KBM-7 (cell line): ENCODE measurements at places on chromosomes 5 and 9.
A peak's percentile ranks its signal among the peaks of the same experiment; 100 is the strongest.

DNA sequence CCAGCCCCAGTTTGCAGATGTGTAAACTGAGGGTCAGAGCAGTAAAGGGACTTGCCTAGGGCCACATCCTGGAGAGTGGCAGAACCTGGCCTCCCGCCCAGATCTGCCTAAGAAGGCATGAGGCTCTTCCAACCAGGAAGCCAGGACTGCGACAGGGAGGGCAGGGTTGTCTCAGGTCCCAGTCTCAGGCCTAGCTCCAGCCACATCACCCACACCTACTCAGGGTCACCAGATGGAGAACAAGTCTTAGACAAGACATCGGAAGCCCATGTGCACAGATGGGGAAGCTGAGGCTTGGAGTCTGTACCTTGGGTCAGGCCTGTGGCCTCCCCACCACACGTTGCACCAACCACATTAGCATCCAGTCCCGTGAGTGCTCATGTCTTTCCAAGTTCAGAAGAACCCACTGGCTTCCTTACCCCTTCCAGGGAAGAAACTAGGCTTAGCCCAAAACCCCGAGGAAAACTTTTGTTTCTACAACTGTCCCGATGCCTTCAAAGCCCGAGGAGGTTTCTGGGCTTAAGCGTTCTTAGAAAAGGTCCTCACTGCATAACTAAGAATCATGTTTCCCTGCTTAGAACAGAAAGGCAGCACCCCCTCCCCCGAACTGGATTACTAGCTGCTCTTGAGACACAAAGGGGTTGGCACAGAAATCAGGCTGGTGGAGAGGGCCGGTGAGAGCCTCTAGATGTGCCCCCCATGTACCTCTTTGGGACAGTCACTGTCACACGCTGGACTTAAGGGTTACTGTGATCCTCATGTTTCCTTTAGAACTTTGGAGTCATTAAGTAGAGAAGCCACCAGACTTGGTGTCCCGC, 2.2 kb downstream of the FAM78A start:
- peak; percentile 72 for DNase-seq

- DNase-seq: peak; percentile 95
Observed at GRCh38 chr5:54224103-54224826, 86.1 kb downstream of the ARL15 start.

GRCh38 chr9:81462801-81463200, 226.5 kb downstream of the TLE1 start:
- DNase-seq: no peak

GRCh38 chr5:131239686-131240085, 24.2 kb upstream of the CDC42SE2 start:
- no peak for DNase-seq

GRCh38 chr5:64164166-64164565, 1.5 kb upstream of the RNF180 start:
- no peak for DNase-seq

DNA sequence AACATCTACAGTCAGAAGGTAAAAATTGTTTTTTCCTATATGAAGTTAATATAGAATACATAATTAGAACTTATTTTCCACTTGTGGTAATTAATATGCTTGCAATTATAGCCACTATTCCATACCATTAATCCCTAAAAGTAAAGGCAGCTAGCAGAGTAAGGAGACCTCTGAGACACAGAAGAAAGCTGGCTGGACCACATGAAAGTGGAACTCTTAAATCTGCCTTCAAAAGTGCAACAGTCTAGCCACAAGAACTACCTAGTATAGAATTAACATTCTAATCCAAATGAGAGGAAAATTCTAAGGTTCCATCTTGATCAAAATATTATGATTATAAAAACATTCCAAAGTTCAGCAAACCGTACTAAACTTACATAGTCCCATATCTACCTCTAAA, 37.6 kb downstream of the ARL15 start:
- no peak for DNase-seq

GRCh38 chr9:113844466-113844865, 31.6 kb upstream of the ZNF618 start:
- DNase-seq: no peak

GRCh38 chr5:65981548-65981947, 55.2 kb downstream of the ERBIN start:
- no peak for DNase-seq

- DNase-seq: no peak
Observed at GRCh38 chr5:1281038-1281882, 13.6 kb downstream of the TERT start.

- DNase-seq: peak; percentile 1
Observed at GRCh38 chr5:103973669-103974068, 411.1 kb upstream of the NUDT12 start.

DNA sequence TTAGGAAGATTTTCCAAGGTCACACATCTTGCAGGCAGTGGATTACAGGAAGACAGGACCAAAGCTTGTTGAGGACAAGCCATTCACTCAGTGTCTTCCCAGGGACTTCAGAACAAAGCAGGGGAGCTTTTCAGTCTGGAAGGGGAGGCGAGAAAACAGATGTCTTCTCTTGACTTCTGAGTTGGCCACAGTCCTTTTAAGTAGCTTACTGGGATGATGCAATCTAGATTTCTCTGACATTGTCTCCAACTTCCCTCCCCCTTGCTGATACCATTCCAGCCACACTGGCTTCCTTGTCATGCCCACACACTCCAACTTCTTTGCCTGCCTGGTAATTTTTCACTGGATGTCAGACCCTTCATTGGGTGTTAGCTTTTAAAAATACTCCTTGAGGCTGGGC, 174.2 kb upstream of the TBC1D2 start:
- peak; percentile 7 for DNase-seq
